Epithelial cell of umbilical artery (primary cell): ENCODE measurements at places on chromosomes 16 and 17. TPM values are rescaled to one million over a fixed set of nuclear protein-coding genes. Genes with fewer than 3 reads are reported as not detected.

Gene SLC6A2
- total RNA-seq, result not detected in 2 replicates

Gene GRAPL
- 7.0 and 8.4 TPM in 2 replicates for total RNA-seq

Gene RHOT2
- 32.1 and 35.7 TPM in 2 replicates for total RNA-seq

Gene TMEM92
- total RNA-seq, result not detected in 2 replicates

Gene NPIPA3
- total RNA-seq, result 0.32 and 2.1 TPM in 2 replicates

Gene CCL2
- total RNA-seq, result 47.4 and 405 TPM in 2 replicates
